ENCODE measurements at places on chromosomes 5 and 9.

GRCh38 chr9:94096819-94097577 is 12.7 kb downstream of the PTPDC1 start:
- peak; percentile 41 for DNase-seq

- no peak for DNase-seq
These were observed 142.5 kb upstream of the LPAR1 start for GRCh38 chr9:111180811-111181210.

- no peak for DNase-seq
These were observed 150.2 kb upstream of the CCDC152 start for GRCh38 chr5:42606464-42606869.

- no peak for DNase-seq
These were observed 15.9 kb downstream of the RFX3 start for GRCh38 chr9:3509926-3510325.

- DNase-seq, result peak; percentile 29
These were observed 456.2 kb downstream of the RASEF start for GRCh38 chr9:82606492-82607382.

DNA sequence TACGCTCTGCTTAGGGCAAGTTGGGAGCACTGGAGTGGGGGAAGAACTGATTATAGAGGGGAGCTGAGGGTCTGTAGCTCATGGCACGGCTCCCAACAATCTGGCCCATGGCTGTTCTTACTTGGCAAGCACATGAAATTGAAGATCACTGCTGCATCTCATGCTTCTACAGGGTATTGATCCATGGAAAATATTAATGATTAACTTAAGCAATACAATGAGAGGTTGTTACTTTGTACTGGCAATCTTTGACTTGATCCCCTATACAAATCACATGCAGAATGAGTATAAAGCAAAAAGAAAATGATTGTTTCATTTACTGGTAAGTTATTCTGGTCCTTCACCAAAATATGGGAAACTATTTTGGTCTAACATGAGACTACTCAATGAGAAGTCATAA is 481.1 kb downstream of the PDE4D start:
- no peak for DNase-seq

GRCh38 chr5:172102913-172103626 is 85.0 kb downstream of the STK10 start:
- no peak for DNase-seq

DNA sequence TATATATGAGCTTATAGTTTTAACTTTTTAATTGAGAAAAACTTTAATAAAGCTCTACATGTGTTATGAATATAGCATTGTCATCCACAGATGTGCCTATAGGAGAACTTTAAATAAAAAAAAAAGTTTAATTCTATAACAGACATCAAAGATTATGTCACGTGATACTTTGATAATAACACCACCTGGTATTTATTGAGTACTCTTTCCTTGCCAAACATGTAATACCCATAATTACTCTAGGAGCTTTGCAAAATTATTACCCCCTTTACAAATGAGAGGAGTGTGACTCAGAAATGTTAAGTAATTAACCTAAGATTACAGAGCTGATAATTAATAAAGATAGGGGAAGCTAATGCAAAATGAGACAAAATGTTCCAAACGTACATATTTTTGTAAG is 43.0 kb downstream of the ITGA2 start:
- DNase-seq, result no peak

DNA sequence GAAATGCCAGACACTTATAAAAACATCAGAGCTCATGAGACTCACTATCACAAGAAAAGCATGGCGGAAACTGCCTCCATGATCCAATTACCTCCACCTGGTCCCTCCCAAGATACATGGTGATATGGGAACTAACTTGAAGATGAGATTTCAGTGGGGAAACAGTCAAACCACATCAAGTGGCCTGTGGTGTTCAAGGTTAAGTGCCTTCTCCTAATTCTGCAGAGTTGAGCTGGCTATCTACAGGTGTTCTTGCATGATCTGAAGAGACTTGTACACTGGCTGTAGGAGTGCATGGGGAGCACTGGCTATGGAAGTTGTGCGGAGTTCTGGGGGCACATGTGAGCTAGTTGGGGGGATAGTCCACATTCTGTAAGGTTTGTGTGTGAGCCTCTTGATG is 34.0 kb upstream of the CKS2 start:
- DNase-seq, result no peak
